ENCODE measurements at places on chromosomes 2 and 18.

DNA sequence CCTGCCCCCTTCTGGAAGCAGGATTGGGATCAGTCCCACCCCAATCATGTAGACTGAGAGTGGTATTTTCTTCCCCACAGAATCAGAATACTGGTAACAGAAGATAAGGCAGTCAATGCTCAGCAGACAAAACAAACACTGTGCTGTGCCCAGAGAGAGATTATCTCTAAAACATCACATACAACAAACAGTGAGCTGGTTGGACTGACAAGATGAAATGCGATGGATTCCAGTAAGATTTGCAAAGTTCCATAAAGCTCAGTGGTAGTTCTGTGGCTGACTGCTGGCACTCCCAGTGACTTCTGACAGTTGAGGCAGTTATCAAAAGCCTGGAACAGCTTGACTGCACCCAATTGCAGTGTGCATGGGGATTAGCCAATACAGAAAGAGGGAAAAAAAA lies 311.5 kb upstream of the MGAT5 start:
- no peak for DNase-seq

DNA sequence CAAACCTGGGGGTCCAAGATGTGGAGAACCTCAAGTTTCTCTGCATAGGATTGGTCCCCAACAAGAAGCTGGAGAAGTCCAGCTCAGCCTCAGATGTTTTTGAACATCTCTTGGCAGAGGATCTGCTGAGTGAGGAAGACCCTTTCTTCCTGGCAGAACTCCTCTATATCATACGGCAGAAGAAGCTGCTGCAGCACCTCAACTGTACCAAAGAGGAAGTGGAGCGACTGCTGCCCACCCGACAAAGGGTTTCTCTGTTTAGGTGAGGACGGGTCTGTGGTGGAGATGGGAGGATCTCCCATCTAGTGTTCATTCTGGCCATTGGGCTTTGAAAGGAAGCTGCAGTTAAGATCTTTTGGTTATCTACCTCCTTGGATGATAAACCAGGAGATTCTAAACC lies 2.9 kb downstream of the CASP10 start:
- DNase-seq, result no peak

DNA sequence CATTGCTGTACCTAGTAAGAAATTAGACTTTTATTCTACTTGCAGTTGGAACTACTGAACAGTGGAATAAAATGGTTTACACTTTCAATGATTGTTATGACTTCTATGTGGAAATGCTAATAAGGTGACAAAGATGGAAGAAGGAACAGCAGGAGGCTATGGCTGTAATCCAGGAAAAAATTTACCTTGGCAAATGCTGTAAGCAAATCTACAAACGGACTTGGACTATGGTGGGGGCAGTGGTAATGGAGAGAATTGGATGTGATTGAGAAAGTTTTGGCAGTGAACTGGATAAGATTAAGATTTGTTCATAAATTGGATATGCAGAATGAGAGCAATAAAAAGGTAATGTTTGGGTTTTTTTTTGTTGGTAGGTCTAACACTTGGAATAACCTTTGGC lies 111.0 kb upstream of the ERBB4 start:
- no peak for DNase-seq

DNA sequence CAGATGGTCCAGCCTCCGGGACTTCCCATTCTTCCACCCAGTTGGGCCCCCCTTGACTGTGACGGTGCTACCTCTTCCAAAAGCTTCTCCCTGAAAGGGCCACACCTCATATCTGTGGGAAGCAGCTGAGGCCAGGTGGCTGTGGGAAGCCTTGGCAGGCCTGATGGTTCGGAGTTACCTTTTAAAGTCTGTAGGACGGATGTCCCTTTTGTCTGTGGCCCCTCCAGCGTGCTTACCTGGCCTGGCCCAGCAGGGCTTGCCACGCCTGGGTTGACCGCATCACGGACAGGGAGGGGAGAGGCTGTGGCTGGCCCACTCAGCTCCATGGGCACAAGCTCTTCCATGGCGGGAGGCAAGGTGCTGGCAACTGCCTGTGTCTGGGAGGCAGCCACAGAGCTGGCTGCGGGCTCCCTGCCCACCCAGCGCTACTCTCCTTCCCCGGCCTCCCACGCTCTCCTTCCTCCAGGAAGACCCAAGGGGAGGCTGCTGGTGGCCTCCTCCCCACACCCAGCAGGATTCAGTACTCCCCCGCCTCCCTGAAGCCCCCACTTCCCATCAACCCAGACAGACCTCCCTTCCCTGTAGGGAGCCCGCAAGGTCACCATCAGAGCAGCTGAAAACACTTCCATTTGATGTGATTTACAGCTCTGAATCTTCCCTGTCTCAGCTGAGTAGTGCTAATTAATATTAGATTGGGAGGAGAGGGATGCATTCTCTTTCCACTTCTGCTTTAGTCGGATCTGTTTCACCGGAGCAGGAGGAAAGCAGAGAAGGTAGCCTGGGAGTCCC lies 52.8 kb downstream of the EDAR start:
- no peak for DNase-seq

DNA sequence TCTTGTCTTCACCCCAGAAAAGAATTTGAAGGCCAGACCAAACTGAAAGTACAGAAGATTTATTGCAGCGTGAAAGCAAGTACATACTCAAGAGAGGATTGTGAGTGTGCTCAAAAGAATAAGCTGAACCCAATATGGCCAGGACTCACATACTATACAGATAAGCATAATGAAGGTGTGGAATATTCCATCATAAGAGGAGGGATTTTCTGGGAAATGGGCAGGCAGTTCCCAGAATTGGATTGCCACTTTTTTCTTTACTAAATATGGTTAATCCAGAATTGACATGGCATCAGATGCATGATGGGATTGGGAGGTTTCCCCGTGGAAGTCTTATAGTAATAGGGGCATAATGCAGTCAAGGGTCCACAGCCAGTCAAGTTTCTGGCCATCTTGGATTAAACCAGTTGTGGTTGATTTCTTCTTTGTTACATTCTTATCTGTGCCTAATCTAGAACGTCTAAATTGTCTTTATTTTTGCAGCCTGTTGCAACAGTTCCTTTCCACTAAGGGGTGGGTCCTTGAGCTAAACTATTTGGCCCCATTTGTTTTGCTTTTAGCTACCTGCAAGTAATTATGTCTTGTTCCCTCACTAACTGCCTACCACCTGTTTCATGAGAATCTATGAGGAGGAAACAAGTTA lies 9.0 kb downstream of the SP140L start:
- DNase-seq, result no peak

- DNase-seq, result no peak
Measured at GRCh38 chr2:182717416-182717815, 1.4 kb downstream of the DNAJC10 start.

GRCh38 chr2:75994759-75995158 lies 284.0 kb upstream of the GCFC2 start:
- DNase-seq, result no peak

- no peak for DNase-seq
Measured at GRCh38 chr2:60353406-60353800, 200.1 kb downstream of the BCL11A start.

GRCh38 chr2:23533338-23533695 lies 148.3 kb downstream of the KLHL29 start:
- no peak for DNase-seq

All from ascending aorta (tissue), 2 donors.